Natural killer cell (primary cell): ENCODE measurements at places on chromosomes 1 and 21. TPM values are rescaled to one million over a fixed set of nuclear protein-coding genes. Genes with fewer than 3 reads are reported as not detected.

ACTN2 gene
- not detected for total RNA-seq

ST6GALNAC3 gene
- total RNA-seq: not detected

FCRL6 gene
- total RNA-seq: 298 TPM

AIM2 gene
- total RNA-seq: not detected

C1orf94 gene
- not detected for total RNA-seq

UTS2 gene
- 3.9 TPM for total RNA-seq

IL20 gene
- not detected for total RNA-seq

RAB42 gene
- 0.38 TPM for total RNA-seq

AQP10 gene
- not detected for total RNA-seq
